ENCODE measurements at places on chromosomes 5 and 9.

DNA sequence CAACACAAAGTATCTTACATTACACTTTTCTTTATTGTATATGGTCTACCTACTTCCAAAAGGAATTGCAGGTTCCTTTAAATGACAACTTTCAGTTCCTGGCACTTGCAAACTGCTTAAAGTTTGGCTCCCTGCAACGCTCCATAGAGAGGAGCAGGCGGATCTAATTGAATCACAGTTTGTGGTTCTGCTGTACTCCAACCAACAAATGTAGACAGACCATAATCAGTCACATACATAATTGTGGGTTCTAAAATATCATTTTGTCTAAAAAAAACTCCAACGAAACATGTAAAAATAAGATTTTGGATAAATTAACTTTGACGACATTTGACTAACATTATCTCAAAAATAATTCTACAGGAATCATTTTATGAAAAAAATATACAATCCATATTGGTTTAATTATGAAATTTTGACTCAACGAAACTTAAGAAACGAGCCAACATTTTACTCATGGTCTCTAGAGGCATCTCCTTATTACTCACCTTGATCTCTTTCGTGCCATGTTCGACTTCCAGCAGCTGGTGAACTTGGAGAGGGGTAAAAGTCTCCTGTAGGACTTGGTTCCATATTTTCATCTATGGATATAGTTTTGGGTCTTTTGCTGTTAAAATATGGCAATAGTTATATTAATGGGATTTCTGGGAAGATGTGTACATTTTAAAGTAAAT, 167.6 kb downstream of the NFIB start:
- no peak for DNase-seq

GRCh38 chr9:118094387-118094786, 390.2 kb downstream of the TLR4 start:
- DNase-seq, result no peak

GRCh38 chr5:68369457-68370125, 154.0 kb downstream of the PIK3R1 start:
- DNase-seq, result no peak

DNA sequence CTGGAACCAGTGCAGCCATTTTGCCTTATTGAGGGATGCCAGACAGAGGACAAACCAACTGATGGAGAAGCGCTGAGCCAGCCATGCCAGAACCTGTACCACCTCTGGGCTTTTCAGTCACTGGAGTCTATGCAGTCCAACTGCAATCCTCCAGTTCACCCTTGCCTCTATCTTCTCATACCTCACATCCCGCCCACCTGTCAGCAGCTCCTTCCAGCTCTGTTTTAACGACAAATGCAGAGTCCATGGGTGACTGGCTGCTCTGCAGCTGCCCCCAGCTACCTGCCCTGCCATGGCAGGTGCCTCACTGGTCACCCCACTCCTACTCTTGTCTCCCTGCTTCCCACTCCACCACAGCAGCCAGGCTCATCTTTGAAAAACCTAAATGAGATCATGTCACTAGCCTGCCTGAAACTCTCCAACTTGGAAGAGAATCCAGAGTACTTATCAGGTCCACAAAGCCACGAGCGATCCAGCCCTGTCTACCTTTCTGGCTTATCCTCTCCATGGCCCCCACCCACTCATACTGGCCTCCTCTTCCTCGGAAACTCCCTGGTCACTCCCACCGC, 14.0 kb upstream of the ACSL6 start:
- DNase-seq, result no peak

DNA sequence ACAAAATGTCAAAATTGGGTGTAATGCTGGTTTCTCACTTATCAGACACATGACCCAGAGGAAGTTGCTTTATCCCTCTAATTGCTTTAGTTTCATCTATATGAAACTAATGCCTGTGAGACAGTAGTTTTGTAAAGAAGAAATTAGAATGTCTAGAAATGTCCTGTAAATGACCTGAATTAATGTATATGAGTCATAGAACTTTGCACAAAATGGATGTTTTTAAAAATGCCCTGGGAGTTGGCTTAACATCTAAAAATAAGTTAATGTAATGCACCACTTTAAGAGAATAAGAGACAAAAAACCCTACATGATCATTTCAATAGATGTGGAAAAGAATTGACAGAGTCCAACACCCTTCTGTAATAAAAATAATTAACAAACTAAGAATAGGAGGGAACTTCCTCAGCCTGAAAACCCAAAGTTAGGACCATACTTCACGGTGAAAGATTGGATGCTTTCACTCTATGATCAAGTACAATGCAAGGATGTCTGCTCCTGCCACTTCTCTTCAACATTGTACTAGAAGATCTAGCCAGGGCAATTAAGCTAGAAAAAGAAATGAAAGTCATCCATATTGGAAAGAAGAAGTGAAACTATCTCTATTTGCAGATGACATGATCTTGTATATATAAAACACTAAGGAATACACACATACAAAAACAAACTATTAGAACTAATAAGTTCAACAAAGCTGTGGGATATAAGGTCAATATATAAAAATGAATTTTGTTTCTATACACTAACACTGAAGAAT, 117.9 kb downstream of the MELK start:
- no peak for DNase-seq

- no peak for DNase-seq
Measured at GRCh38 chr9:33166231-33167083, 679 bp downstream of the B4GALT1 start.

GRCh38 chr9:3473405-3473804, 52.4 kb downstream of the RFX3 start:
- no peak for DNase-seq

GRCh38 chr5:147658293-147658932, 124.1 kb downstream of the JAKMIP2 start:
- no peak for DNase-seq

DNA sequence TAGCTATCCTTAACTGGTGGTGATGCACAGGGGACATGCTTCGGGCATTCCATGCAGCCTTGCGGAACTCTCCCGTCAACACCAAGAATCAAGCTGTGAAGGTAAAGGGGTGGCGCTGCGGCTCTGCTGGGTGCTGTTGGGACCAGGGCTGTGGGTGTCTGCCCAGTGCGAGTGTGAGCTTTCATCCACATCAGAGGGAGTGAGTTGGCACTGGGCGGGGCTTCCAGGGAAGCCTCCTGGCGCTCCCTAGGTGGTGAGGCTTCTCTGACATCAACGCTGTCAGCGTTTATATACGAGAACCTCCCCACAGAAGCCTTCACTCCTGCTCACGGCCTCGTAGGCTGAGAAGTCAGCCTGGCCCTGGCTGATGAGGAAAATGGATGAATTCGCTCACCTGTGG, 11.7 kb downstream of the ARPC5L start:
- no peak for DNase-seq

GRCh38 chr9:137087409-137087925, 682 bp downstream of the MAN1B1 start:
- DNase-seq, result no peak

- no peak for DNase-seq
Measured at GRCh38 chr9:27086818-27087680, 22.0 kb upstream of the TEK start.

DNA sequence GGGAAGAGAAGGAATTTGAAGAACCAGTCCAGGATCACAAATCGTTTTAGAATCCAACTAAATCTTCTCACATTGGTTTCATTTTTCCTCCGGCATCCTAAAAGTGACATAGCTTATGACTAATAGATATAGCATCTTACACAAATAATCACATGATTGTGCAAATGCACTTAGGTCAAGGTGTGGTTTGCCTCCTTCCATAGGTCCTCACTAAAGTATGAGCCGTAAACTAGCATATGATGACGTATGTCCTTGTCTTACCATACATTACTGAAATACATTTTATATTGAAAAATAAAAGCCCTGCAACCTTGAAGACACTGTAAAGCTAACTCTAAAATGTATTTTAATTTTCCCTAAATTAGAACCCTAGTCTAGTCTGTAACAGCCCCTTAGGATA, 362.7 kb upstream of the ADAMTS16 start:
- DNase-seq, result no peak

DNA sequence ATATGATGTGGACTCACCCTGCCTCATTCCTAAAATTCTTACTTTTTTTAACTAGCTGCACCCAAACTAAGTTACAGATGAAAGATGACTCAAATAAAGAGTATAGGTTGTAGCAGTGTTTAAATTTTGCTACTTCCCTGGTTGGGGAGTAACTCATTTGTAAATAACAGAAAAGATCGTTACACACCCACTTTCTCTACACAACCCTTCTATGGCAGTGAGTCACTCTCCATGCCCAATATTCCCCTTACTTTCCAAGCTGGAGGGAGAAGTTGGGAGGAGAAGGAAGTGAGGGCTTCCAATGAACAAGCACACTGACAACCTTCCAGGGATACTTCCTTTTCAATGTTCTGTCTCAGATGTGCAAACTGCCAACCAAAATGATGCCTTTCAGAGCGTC, 1.9 kb downstream of the RASEF start:
- DNase-seq, result no peak

DNA sequence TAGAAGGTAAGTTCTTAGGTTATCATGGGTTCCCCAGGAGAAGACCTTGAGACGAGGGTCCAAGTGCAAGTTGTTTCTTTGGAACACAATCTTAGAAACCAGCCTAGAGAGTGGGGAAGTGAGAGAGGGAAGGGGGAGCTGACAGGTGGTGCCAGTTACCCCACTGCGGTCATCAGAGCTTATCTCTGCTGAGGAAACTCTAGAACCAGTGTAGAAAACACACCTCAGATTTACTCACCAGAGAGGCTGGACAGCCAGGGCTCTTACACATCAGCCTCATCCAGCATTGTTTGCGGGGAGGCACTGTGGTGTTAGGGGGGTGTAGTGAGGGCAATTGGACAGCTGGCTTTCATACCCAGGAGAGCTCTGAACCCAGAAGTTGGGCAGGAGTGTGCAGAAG, 206.5 kb upstream of the RAI14 start:
- no peak for DNase-seq

GRCh38 chr9:84812355-84812754, 142.8 kb downstream of the NTRK2 start:
- DNase-seq, result no peak

GRCh38 chr5:62143268-62144229, 162.5 kb upstream of the KIF2A start:
- DNase-seq, result no peak

DNA sequence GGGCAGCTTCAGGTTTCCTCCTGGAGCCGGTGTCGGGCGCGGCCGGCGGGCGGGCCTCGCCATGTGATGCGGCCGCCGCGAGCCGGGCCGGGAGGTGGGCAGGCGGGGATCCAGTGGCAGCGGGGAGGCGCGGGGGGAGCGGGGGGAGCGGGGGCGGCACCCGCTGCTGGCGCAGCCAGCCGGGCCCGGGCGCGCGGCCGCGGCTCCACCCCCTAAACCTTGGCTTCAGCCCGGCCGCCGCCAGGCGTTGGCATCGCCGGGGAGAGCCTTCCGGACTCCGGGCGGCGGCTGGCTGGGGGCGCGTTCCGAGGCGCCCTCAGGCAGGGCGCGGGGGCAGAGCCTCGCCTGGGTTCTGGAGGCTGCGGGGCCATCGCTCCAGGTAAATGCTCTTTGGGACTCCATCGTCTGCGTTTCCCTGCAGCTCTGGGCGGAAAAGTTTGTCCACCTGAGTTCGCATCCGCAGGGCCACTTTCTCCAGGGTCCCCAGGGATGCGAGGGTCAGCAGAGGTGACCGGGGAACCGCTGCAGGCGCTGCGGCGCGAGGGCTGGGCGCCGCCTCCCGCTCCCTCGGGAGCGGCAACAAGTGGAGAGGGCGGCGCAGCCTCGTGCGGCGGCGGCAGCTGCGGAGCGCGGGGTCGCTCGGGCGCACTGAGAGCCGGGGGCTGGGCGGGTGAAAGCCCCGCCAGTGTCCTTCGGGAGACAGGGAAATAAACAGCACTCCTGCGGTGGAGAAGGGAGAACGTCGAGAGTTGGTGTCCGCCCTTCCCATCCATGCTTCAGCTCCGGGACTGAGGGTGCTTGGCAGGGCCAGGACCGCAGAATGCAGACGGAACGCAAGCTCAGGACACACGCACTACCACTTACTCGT, at the start of gene ARHGEF28:
ARHGEF28 (plus strand) TSS at position 253 of the 868 bp plus-strand sequence. CDS start 58,656 bp downstream, outside the sequence.
- no peak for DNase-seq

- no peak for DNase-seq
Measured at GRCh38 chr5:172943283-172943841, 15.9 kb upstream of the RPL26L1 start.

DNA sequence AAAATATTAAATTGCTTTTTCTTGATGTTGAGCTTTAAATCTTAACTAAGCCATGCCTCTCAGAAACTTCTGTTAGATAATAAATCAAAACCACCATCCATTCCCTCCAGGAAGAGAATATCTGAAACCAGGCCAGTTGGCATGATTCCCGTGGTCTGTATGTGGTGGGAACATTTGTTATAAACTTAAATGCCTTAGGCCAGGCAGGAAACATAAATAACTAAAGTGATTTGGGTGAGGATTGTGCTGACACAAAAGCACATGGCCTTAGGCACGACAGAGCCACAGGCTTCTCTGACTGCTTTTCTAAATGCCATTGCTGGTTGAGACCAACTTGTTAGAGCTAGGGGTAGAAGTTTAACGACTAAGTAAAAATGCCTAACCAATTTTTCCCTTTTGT, 255.9 kb downstream of the GABRG2 start:
- no peak for DNase-seq

GRCh38 chr5:17898766-17899165, 264.5 kb downstream of the TAF11L14 start:
- no peak for DNase-seq

GRCh38 chr9:82036086-82036485, 47.5 kb downstream of the SPATA31D1 start:
- no peak for DNase-seq

DNA sequence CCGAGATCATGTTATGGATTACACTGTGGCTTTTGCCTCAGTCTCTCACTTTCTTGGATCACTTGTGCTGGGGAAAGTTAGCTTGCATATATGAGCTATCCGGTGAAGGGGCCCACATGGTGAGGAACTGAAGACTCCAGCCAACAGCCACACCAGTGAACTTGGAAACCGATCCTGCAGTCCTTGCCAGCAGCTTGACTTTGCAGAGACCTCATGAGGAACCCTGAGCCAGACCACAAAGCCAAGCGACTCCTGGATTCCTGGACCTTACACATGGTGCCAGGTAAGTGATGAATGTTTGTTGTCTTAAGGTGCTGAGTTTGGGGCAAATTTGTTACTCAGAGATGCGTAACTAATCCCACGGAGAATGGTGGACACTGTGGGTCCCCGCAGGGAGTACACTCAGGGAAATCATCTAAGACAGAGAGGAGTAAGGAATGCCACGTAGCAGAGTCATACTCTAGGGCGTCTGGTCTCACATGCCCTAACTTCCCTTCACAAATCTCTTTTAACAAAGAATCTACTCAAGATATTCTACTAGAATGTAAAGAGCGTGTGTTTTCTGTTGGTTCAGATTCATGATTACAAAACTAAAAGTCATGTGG, 76.5 kb upstream of the PJA2 start:
- no peak for DNase-seq

All from activated naive CD4-positive, alpha-beta T cell (primary cell).